ENCODE measurements at places on chromosomes 1 and 21.

GRCh38 chr21:28068455-28069358 is 924.0 kb downstream of the LTN1 start:
- DNase-seq, result no peak

- no peak for DNase-seq
Measured at GRCh38 chr1:226309398-226310244, 657 bp upstream of the LIN9 start.

DNA sequence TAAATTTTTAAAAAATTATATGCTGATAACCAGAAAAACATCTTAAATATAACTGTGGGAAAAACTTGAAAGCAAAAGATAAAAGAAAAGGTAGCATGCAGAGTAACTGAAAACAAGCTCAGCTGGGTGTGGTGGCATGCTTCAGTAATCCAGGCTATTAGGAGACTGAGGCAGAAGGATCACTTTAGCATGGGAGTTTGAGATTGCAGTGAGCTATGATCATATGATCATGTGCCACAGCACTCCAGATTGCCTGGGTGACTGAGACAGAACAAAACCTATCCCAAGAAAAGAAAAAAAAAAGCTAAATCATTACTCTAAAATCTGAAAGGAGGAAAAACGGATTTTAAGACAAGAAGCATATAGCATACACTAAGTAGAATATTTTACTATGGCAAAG is 1624.0 kb downstream of the AMY1C start:
- no peak for DNase-seq

DNA sequence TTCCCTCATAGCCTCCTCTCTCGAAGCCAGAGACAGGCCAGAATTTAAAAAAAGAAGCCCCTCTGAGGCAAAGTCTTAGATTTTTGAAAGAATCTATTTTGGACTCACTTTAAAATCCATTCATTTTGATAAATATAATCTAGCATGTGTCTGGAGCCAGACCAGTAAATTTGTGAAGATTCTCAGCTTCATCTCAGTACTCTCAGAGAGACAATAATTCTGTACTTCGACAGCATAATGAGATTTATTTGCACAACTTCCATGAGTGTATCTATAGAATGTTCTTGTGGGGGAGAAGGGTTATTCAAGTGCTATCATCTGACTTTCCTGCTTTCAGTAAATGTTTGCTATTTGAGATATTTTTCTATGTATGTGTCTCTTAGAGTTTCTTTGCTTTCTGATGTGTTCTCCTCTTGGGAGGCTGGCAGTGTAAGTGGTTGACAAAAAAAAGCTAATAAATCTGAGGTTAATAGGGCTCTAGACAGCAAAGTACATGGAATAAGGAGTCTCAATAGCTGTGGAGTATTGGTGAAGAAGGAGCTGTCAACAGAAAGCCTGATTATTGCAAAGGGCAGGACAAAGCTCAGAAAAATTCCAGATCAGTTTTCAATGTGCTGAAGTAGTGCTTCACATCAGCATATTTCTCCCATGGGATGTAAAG is 223.0 kb downstream of the PTBP2 start:
- DNase-seq, result no peak

DNA sequence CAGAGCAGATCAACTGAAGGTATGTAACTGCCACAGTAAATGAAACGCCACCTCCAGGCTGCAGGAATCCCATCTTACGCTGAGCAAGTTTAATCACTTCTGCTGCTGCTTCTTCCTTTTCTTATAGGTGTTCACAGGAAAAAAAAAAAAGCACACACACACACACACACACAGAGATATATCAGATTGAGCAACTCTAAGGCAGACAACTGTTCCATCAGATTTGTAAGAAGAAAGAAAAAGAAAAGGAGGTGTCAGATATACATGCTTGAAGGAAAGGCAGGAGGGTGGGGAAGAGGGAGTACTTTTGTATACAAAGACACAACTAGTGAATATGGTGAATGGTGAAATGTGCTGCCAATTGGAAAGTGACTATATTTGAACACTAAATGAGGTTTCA is 28.6 kb downstream of the DSTYK start:
- DNase-seq, result no peak

DNA sequence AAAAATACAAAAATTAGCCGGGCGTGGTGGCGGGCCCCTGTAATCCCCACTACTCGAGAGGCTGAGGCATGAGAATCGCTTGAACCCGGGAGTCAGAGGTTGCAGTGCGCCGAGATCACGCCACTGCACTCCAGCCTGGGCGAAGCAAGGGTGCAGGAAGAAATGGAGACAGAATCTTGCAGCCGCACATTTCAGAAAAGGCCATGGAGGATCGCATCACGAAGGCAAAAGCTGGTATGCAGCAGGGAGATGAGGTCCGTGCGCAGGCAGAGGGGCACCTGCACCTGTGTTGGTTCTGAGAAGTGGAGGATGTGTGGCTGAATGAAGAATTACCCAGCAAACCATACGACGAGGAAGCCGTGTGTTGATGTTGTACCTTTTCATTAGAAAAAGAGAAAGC is 53.0 kb upstream of the ABCG1 start:
- no peak for DNase-seq

DNA sequence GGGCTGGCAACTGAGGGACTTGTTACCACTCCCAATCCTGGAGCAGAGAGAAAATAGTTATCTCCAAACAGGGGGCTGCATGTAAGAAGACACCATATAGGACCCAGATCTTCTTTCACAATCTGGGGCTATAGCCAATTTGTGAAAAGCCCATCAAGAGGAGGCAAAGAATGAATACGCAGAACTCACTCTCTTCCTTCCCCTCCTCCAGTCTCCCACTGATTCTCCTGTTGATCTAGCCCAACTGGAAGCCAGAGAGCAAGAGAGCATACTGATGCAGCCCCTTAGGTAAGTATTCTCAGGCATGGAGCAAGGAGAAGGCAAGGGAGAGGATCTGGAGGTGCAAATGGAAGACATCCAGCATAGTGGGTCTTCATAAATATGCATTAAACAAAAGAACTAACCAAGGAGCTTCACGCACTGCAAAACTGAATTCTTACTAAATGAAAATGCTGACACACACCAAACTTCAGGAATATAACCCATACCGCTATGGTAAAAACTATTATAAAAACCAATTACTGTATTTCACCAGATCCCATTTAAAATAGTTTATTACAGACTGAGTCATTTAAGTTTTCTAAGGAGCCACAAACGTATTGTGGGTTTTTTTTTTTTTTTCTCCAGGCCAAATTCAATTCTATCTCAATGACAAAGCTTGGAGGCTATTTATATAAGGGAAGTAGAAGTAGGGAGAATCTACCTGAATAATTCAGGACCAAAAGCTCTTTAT is 15.5 kb upstream of the HMGB4 start:
- DNase-seq, result no peak

- no peak for DNase-seq
Measured at GRCh38 chr1:185694081-185694480, 40.1 kb upstream of the HMCN1 start.

DNA sequence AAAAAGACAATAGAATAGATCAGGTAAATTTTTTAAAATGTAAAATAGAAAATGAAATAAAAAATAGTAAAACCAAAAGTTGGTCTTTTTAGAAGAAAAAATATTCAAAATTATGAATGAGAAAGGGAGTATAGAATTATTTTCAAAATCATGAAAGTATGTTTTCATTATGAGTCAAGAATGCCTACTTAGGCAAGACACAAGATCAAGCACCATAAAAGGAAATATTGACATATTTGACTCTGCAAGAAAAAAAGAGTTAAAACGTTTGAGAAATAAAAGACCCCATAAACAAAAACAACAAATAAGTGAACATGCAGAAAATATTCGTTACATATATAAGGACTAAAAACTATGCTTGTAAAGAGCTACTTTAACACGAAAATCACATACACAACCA is 4.8 kb upstream of the COX20 start:
- DNase-seq, result no peak

DNA sequence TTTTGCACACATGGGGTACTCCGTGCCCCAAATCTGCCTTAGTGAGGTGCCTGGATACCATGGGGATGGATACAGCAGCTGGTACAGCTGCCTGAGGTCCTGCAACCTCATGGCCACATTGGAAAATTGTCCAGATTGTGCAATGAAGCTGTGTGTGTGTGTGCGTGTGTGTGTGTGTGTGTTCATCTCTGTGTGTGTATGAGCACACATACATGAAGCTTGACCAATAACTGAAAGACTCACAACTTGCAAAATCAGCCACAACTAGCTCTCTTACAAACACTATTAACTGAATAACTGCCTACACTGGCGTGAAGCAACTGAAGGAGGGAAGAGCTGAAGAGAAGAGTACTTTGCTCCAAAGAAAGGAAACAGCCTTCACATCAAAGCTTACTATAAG is 78.1 kb downstream of the ERG start:
- DNase-seq, result no peak

- DNase-seq, result no peak
Measured at GRCh38 chr21:38129711-38130110, 127.1 kb upstream of the KCNJ15 start.

DNA sequence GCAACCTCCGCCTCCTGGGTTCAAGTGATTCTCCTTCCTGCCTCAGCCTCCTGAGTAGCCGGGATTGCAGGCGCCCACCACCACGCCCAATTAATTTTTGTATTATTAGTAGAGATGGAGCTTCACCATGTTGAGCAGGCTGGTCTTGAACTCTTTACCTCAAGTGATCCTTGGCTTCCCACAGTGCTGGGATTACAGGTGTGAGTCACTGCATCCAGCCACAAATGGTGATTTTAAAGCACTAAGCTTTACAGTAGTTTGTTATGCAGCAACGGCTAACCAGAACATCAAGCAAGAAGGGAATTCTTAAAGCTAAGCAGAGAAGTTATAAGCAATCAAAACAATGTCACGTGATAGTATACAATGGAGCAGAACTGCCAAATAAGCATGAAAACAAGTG is 65.7 kb downstream of the NVL start:
- no peak for DNase-seq

DNA sequence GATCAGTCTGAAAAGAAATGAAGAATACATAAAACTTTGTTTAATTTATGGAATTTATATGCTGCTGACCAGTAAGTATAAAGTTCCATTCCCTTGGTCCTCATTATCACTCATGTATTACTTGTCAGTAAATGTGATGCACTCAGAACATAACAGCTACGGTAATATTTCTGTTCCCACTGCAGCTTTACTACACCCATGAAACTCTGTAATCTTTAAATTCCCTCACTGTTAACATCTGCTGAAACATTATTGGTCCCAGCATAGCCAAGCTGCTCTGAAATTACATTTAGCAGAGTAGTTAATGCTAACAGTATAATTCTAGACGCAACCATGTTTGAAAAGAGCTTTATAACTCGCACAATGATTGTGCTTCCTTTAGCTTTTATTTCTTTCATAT is 238.4 kb downstream of the GPATCH2 start:
- DNase-seq, result no peak

- no peak for DNase-seq
Measured at GRCh38 chr1:8059161-8059622, 33.1 kb upstream of the ERRFI1 start.

GRCh38 chr1:76725864-76726619 is 141.2 kb upstream of the ST6GALNAC5 start:
- no peak for DNase-seq

GRCh38 chr1:101444873-101445618 is 208.2 kb downstream of the S1PR1 start:
- no peak for DNase-seq

DNA sequence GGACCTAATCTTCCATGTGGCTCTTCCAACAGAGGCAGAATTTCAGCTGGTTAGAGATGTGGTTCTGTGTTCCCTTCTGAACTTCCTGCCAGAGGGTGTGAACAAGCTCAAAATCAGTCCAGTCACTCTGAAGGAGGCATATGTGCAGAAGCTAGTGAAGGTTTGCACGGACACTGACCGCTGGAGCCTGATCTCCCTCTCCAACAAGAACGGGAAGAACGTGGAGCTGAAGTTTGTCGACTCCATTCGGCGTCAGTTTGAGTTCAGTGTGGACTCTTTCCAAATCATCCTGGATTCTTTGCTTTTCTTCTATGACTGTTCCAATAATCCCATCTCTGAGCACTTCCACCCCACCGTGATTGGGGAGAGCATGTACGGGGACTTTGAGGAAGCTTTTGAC is 17.3 kb downstream of the TENT5C start:
- no peak for DNase-seq

GRCh38 chr1:33170351-33171274 is 11.2 kb downstream of the TRIM62 start:
- DNase-seq, result no peak

DNA sequence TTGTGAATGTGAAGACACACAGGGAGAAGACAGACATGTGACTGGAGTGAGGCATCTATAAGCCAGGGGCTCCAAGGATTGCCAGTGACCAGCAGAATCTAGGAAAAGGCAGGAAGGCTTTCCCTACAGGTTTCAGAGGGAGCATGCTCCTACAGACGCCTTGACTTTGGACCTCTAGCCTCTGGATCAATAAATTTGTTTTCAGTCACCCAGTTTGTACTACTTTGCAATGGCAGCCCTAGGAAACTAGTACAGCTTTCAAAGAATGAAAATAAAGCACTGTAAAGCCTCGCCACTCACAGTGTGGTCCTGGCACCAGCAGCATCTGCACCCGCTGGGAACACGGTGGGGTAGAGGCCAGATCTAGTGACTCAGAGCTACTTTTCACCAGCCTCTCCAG is 510.0 kb downstream of the LTN1 start:
- no peak for DNase-seq

DNA sequence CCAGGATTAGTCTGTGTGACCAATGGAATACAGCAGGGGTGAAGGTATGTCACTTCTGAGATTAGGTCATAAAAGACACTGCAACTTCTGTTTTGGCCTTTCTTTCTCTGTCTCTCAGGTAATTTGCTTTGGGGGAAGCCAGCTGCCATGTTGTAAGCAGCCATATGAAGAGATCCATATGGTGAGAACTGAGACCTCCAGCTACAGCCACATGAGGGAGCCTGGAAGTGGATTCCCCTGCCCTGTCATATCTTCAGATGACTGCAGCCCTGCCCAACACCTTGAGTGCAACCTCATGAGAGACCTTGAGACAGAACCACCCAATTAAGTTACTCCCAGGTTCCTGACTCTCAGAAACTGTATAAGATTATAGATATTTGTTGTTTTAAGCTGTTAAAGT is 70.1 kb upstream of the ESRRG start:
- no peak for DNase-seq

DNA sequence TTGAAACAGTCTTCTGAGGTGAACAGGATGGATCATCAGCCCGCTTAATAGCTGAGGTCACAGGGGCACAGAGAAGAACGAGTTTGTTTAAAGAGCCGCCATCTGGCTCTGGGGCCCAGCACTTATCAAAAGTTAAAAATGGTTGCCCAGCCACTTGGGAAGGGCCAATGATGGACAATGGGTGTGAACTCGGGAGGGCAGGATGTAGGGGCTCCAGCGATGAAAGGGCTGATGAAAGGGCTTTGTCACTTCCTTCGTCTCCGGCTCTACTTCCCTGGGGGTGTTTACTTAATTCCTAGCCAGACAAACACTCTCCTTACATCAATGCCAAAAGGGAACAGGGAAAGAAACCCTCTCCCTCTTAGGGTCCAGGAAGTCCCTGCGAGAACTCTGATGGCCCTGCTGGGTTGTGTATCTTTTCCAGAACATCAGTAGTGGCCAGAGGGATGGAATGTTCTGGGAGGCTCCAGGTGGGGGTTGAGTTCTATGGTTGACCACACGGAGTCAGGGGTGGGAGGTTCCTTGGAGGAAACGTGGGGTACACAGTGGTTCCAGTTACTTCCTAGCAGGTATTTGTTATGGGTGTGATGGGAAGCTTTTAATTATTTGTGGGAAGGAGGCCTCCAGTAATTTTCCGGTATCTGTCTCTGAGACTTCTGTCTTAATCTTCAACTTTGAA is 9.0 kb upstream of the ABCG1 start:
- DNase-seq, result no peak

Measured in activated CD8-positive, alpha-beta memory T cell treated with anti-CD3 and anti-CD28 coated beads for 1 hour (primary cell).